ENCODE measurements at places on chromosomes 11 and 22. TPM values are rescaled to one million over a fixed set of nuclear protein-coding genes. Genes with fewer than 3 reads are reported as not detected.

GRCh38 chr11:47160753-47161133 lies 15.9 kb downstream of the ARFGAP2 start:
- peaks cover 29% of the 10 kb centered on the region for H3K4me1 ChIP-seq
- DNase-seq, result no peak
- H3K27me3 ChIP-seq, result no peaks in the 10 kb centered on the region

GRCh38 chr11:30509364-30509763 lies 76.8 kb downstream of the MPPED2 start:
- H3K36me3 ChIP-seq, result no peaks in the 10 kb centered on the region
- H3K27me3 ChIP-seq, result no peaks in the 10 kb centered on the region
- H3K27ac ChIP-seq, result no peak overlapping the region

MYRF gene
- 135 TPM for polyA plus RNA-seq

DNA sequence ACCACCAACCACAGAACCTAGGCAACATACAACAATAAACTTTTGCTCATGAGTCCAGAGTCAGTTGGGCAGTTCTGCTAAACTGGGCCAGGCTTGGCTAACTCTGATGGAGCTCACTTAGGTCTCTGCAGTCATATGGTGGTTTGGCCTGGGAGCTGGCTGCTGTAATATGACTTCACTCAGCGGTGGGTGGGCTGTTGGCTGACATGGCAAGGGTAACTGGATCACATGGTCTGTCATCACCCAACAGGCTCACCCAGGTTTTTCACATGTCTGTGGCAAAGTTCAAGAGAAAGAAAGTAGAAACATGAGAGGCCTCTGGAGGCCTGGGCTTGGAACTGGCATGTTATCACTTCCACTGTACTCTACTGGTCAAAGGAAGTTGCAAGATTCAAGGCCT lies 43.2 kb upstream of the CLMP start:
- no peaks in the 10 kb centered on the region for H3K27me3 ChIP-seq
- H3K4me1 ChIP-seq, result no peaks in the 10 kb centered on the region
- H3K4me3 ChIP-seq, result no peak overlapping the region

CHEK1 gene
- polyA plus RNA-seq, result 10.6 TPM

TRIM3 gene
- polyA plus RNA-seq, result 52.6 TPM

NAP1L4 gene
- polyA plus RNA-seq, result 191 TPM

DNA sequence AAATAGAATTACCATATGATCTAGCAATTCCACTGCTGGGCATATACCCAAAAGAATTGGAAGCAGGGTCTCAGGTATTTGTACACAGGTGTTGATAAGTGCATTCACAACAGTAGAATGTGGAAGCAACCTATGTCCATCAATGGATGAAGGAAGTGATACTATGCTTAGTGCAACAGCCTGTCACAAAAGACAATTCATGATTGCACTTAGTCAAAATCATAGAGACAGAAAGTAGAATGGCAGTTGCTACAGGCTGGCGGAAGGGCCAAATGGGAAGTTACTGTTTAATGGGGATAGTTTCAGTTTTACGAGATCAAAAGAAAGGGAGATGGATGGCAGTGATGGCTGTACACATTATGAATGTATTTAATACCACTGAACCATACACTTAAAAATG lies 42.0 kb downstream of the SGSM3 start:
- peaks cover 71% of the 10 kb centered on the region for H3K36me3 ChIP-seq
- H3K27me3 ChIP-seq, result no peaks in the 10 kb centered on the region
- H3K4me1 ChIP-seq, result peaks cover 10% of the 10 kb centered on the region
- H3K27ac ChIP-seq, result no peak overlapping the region

DNA sequence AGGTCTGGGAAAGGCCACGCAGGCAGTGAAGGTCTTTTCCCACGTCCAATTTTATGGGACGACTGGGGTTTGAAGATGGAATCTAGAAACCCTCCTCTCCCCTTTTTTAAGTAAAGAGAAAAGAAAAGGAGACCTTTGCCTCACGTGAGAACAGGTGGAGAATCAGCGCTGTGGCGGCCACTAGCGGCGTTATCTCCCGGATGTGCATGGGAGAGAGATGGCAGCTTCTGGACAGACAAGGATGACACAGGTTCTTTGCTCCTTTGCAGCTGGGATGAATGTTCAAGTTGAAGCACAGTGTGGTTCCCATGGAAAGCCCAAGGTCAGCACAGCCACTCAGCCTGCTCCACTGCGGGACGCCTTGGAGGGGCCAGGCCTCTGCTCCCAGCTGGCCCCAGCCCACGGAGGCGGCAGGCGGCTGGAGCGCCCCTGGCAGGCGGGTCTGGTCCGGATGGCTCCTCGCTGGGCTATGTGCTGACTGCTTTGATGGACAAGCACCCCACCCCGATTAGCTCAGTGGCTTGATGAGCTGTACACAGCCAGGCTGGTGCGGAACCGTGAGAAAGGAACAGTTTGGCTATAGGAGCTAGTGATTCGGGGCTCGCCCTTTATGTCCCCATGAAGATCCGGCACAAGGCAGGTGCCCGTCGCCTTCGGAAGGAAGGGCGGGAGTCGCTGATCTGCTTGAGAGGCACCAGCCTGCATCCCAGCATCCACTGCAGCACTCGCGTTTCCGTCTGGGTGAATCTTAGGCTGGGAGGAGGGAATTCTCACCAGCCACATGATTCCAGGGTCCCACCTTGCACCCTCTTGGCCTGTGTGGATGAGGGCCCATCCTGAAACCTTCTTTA lies 14.5 kb upstream of the BID start:
- H3K4me3 ChIP-seq, result no peak overlapping the region
- H3K4me1 ChIP-seq, result peaks cover 21% of the 10 kb centered on the region
- H3K27me3 ChIP-seq, result no peaks in the 10 kb centered on the region
- H3K27ac ChIP-seq, result no peak overlapping the region
- peaks cover 81% of the 10 kb centered on the region for H3K36me3 ChIP-seq

GLB1L2 gene
- polyA plus RNA-seq, result 14.1 TPM

MTMR3 gene
- polyA plus RNA-seq, result 52.5 TPM

E2F8 gene
- 2.5 TPM for polyA plus RNA-seq

GRCh38 chr22:31082606-31083376 lies 1.7 kb downstream of the SMTN start:
- H3K36me3 ChIP-seq, result peaks cover 11% of the 10 kb centered on the region
- peak overlapping the region; percentile 79 for H3K27ac ChIP-seq

DNA sequence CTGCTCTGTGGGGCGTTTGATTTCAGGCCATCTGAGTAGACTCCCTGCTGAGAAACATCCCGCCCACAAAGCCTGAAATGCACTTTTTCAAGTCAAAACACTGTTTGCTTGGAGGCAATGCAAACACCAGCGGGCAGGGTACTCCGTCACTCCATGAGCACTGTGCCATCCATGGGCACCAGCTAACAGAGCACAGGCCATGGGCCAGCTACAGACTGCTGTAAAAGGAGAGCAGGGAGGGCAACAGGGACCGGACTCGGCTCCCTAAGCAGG lies 16.6 kb upstream of the EFCAB6 start:
- H3K36me3 ChIP-seq, result peaks cover 60% of the 10 kb centered on the region
- no peak for DNase-seq
- no peaks in the 10 kb centered on the region for H3K27me3 ChIP-seq
- peaks cover 37% of the 10 kb centered on the region for H3K4me1 ChIP-seq
- no peak overlapping the region for H3K4me3 ChIP-seq

DNA sequence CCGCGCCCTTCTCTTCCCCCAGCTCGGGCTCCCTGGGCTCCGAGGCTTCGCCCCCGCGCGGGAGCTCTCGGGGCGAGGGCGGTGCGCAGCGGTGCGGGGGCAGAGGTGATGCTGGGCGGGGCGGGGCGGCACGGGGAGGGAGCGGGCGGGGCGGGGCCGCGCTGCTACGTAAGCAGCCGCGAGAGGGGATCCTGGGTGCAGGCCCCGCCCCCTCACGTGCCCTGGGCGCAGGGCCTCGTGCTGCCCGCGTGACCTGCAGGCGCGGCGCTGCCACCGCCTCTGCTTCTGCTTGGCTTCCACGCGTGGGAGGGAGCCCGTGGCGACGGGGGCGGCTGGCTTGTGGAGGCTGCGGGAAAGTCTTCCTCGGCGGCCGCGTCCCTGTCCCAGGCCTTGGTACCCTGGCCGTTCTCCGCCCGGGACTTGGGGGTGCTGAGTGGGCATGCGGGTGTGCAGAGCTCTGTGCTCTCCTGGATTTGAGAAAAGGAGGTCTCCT lies 132.6 kb upstream of the HSD17B12 start:
- no peak overlapping the region for H3K27ac ChIP-seq
- H3K36me3 ChIP-seq, result no peaks in the 10 kb centered on the region
- peaks cover 3% of the 10 kb centered on the region for H3K27me3 ChIP-seq
- peak overlapping the region; percentile 29 for H3K4me3 ChIP-seq

- H3K4me3 ChIP-seq, result no peak overlapping the region
- H3K36me3 ChIP-seq, result peaks cover 9% of the 10 kb centered on the region
- H3K27me3 ChIP-seq, result no peaks in the 10 kb centered on the region
Measured at GRCh38 chr11:65432686-65433582, 10.3 kb downstream of the NEAT1 start.

- no peaks in the 10 kb centered on the region for H3K27me3 ChIP-seq
- H3K27ac ChIP-seq, result no peak overlapping the region
- no peaks in the 10 kb centered on the region for H3K4me1 ChIP-seq
- DNase-seq, result no peak
- no peak overlapping the region for H3K4me3 ChIP-seq
Measured at GRCh38 chr11:103648054-103648453, 388.4 kb upstream of the DDI1 start.

DNA sequence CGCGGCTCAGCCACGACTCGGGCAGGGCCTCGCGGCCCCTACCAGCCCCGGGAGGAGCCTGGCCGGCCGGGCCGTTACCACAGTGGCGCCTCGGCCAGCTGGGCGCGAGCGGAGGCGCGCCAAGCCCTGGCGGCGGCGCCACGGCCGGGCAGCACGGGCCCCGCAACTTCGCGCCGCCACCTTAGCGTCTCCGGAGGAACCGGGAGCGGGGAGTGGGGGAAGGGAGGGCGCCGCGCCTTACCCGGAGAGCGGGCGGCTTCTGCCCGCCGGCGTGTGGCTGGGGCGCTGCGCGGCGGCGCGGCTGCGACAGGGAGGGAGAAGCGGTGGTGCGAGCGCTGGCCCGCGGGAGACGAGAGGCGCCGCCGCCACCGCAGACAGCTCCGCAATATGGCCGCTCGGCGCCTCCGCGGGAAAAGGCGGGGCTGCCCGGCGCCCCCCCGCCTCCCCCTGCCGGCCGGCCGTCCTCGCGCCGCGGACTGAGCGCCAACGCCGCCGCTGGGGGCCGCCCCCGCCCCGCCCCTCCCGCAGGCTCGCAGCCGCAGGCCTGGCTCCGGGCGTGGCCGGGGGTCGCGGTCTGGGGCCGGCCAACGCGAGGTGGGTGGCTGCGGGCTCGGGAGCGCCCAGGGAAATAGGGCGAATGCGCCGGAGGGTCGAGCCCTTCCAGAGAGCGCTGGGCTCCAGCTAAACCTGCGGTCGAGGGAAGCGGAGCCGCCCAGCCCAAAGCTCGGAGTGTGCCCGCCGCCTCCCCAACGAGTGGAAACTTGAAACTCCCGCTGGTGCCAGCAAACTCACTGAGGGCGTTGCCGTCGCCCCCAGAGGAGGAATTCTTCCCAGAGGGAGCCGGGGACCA lies at the start of gene RDX:
TSS of gene RDX (minus strand) at position 389 of the 850 bp plus-strand sequence. CDS start 16,922 bp downstream, outside the sequence.
- peak; percentile 70 for DNase-seq
- H3K27me3 ChIP-seq, result no peaks in the 10 kb centered on the region
- H3K36me3 ChIP-seq, result no peaks in the 10 kb centered on the region
- H3K27ac ChIP-seq, result peak within 1 kb of the TSS; percentile 92

GRCh38 chr11:31798554-31799434 lies 12.3 kb downstream of the PAX6 start:
- H3K27me3 ChIP-seq, result peaks cover 81% of the 10 kb centered on the region
- H3K4me3 ChIP-seq, result no peak overlapping the region
- H3K36me3 ChIP-seq, result peaks cover 27% of the 10 kb centered on the region
- no peak for DNase-seq
- H3K27ac ChIP-seq, result no peak overlapping the region
- peaks cover 44% of the 10 kb centered on the region for H3K4me1 ChIP-seq

DNA sequence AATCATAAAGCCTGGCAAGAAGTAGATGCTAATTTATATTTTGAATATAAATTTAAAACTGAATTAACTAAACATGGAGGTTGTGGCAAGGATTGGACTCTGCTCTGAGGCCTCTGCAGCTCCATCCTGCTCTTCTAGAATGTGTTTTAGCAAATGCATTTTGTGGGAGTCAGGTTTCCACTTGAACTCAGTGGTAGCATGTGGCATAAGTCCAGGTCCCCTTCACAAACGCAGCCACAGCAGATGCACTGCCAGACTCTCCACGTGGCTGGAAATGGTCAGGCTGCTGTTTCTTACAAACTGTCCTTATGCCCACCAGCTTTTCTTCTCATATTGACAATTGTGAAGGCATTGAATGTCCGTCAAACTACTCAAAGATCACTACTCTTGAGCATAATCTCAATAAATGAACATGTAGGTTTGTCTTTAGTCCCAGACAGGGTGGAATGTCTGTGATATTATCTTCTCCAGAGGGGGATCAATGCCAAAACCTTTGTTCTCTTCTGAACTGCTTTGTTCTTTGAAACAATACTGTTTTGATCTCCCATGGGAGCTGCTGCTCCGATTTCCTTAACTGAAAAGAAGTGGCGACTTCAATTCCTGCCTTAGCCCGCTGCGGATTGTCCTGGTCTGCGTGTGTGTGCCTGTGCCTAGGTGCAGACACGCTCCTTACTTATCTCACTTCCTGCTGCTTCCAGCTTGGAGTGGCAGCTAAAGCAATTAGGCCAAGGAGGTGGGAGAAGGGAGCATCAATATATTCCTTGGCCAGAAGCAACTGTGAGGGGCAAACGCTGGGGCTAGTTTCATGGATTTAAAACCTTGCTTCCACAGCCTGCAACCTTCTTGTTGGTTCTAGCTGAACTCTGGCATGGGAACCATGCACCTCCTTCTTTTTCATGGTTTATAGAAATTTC lies 24.2 kb downstream of the EIF4G2 start:
- H3K27me3 ChIP-seq, result no peaks in the 10 kb centered on the region
- no peak overlapping the region for H3K4me3 ChIP-seq
- H3K36me3 ChIP-seq, result peaks cover 6% of the 10 kb centered on the region

DNA sequence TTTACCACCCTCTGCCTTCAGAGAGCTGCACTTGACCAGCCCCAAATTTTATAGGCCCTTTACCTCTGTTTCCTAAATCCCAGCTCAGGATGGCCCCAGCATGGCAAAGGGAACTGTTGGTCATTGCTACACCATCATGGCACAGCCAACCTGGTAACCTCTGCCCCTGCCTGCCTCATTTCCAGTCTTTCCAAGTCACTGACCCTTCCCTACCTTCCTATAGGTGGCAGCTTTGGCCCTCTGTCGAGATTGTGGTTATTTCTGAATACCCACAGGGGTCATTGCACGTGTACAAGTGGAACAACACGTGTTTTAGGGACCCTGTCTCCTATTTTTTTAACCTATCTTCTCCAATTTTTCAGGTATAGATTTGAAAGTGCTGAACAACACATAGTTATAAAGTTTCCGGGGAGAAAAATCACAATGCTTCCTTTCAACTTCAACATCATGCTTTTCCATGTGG lies 2.8 kb downstream of the GALNT18 start:
- H3K27me3 ChIP-seq, result peaks cover 23% of the 10 kb centered on the region
- DNase-seq, result no peak
- H3K27ac ChIP-seq, result no peak overlapping the region
- no peak overlapping the region for H3K4me3 ChIP-seq
- H3K36me3 ChIP-seq, result no peaks in the 10 kb centered on the region

DNA sequence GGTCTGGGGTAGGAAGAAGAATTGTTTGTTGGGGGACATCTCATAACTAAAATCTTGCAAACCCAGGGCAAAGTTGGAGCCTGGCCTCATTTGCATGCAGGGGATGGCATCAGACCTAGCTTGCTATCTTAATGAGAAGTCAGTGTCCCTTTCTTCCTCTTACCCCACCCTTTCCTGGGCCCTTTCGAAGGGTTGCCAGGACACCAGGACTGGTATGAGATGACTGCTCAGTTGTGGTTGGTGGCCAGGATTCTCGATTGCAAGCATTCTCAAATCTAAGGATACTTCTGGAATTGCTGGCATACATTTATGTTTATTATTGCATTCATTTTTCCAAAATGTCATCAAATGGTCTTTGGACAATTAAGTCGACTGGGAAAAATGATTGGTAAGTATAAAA lies 131.0 kb downstream of the SLC1A2 start:
- no peaks in the 10 kb centered on the region for H3K4me1 ChIP-seq
- H3K27ac ChIP-seq, result no peak overlapping the region
- H3K27me3 ChIP-seq, result no peaks in the 10 kb centered on the region
- no peaks in the 10 kb centered on the region for H3K36me3 ChIP-seq
